ENCODE measurements at places on chromosomes 4 and X.
A peak's percentile ranks its signal among the peaks of the same experiment; 100 is the strongest.

DNA sequence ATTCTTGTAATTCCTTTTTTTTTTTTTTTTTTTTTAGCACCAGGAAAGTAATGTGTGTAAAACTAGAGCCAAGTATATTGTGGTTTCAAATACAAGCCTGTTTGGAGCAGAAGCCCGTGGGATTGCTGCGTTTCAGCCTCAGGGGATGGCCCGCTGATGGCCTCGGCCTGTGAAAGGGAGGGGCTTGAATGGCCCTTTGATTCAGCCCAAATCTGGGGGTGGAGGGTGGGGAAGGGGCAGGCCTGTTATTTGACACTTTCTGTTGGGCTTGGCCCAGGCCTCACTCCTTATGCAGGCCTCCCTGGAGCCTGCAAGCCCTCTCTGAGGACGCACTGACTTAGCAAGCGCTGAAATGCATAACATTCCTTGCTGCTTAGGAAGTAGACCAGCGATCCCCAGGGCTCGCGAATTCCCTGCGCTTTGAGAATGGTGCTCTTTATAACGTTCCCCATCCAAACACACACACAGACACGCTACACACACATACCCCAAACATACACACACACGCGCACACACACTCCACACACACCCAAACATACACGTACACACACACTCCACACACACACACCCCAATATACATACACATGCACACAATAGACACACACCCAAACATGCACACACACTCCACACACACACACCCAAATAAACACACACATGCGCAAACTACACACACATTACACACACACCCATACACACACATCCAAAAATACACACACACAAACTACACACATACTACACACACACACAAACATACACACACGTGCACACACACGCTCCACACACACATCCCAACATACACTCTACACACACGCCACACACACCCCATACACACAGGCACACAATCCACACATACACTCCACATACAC is 29.6 kb downstream of the TLR10 start:
- peak; percentile 73 for DNase-seq

DNA sequence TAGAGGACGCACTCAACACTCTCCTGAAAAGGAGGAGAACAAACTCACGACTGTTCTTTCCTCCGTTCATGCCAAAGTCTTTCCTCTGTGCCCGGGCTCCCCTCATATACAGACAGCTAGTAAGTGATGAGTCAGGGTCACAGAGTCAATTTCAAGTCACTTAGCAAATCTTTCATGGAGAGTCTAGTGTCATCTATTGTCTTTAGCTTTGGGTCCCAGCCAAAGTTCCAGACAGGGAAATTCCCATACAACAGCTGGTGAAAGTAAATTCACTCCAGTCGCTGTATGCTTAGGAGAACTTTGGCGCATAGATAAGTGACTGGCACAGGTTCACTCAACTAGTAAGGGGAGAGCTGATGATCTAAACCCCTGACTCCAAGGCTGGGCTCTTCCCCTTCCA is 226.5 kb downstream of the MID1 start:
- DNase-seq = no peak

DNA sequence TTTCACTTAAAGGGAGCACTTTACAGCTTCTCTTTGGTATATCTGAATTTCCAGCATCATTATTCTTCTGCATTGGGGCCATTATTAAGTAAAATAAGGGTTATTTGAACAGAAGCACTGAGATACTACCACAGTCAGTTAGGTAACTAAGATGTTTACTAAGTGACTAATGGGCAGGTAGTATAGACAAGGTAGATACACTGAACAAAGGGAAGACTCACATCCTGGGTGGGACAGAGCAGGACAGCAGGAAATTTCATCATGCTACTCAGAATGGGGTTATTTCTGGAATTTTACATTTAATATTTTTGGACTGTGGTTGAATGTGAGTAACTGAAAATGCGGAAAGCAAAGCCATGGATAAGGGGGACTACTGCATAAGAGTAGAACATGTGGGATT is 316.0 kb downstream of the CCSER1 start:
- peak; percentile 8 for DNase-seq

- no peak for DNase-seq
Measured at GRCh38 chr4:3396600-3396999, 45.2 kb upstream of the HGFAC start.

GRCh38 chr4:169062897-169063244 is 52.8 kb upstream of the CBR4 start:
- DNase-seq = no peak

DNA sequence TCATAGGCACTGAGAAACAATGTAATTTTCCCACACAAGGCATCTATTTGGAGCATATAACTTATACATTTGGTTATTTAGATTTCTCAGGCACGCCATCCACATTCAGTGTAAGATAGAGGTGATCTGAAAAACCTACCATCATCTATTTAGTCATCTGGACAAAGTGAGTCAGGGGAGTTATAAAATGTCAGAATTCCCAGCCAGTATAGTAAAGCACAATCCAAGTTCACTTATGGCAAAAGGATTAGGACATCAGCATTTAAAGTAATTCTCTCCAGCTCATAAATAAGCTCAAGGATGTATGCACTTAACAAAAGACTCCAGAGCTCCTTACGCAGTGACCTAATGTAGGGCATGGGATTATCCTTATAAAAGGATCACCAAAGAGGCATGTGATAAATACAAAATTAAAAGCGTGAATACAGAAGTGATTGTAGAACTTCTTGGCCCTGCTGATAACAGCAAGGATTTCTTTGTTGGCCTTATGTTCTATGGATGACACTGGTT is 65.3 kb upstream of the DCLK2 start:
- no peak for DNase-seq

GRCh38 chr4:168636506-168637196 is 139.8 kb downstream of the PALLD start:
- no peak for DNase-seq

- DNase-seq = no peak
Measured at GRCh38 chr4:174218127-174218790, 65.2 kb downstream of the FBXO8 start.
